ENCODE measurements at places on chromosomes 12 and 14. TPM values are rescaled to one million over a fixed set of nuclear protein-coding genes. Genes with fewer than 3 reads are reported as not detected.

Gene MMP17
- total RNA-seq = 1.1 TPM

Gene STAT2
- 95.5 TPM for total RNA-seq

Gene FGD4
- 21.6 TPM for total RNA-seq

Gene C12orf54
- not detected for total RNA-seq

Gene SLC6A13
- 91.6 TPM for total RNA-seq

Gene HCAR1
- total RNA-seq = not detected

Gene LALBA
- not detected for total RNA-seq

Gene RNASE3
- not detected for total RNA-seq

Gene KRT80
- 0.28 TPM for total RNA-seq

Measured in left lobe of liver (tissue), 2 donors.